ENCODE measurements at places on chromosomes 13 and 19. TPM values are rescaled to one million over a fixed set of nuclear protein-coding genes. Genes with fewer than 3 reads are reported as not detected.

The PNMA8B gene
- total RNA-seq = 2.5 TPM

The CGB8 gene
- not detected for total RNA-seq

DNA sequence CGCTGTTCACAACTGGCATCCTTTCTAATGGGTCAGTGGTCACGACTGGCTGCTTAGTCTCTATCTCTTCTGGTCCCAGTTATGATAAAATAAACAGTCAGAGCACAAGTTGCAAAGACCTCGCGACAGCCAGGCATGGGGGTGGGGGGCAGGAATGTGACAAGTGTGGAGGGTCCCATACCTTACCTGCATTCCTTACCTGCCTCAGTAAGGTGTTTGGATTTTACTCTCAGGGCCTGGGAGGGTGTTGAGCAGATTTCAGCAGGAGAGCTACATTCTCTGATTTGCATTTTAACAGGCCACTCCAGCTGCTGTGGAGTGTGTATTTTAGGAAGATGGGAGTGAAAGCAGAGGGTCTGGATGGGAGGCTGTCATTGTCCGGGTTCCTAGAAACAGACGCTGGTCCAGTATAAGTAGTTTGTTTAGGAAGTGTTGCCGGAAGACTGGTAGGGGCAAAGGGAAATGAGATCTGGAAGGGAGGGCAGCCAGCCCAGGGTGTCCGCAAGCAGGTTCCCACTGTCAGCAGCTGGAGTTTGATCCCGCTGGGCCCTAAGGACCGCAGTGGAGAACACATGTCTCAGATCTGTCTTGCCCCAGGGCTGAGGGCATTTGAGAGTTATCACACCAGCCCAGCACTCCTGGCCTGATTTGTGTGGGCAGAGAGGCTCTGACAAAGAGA, 920.0 kb downstream of the UQCRFS1 start:
- DNase-seq = no peak

The ZNF730 gene
- 0.22 TPM for total RNA-seq

GRCh38 chr19:48069435-48069834, 25.6 kb upstream of the CABP5 start:
- DNase-seq = no peak

DNA sequence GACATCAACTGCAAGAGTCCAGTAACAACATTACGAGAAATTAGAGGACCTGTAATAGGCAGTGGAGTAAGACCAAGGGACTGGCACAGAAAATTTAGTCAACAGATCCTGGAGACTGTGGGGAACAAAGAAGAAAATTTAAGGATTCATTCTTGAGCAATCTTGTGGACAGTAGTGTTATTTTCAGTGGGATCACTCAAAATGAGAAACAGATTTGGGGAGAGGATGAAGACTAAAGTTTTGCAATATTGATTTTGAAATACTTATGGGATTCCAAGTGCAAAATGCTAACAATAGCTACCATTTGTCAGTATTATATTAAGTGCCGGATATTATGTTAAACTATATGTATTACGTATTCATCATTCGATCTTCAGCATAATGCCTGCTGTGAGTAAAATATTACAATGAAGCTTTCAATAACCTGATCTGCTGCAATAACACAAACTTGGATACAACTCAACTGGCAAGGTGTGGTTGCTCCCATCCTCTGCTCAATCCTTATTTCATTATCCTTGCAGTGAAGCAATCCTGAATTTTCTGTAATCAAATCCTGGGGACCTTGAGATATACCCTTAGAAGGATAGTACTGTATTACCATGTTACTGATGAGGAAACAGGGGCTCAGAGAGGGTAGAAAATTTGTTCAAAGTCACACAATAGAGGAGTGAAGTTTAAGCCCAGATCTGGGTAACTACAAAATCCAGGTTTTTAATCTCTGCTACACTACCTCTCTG, 84.2 kb downstream of the SACS start:
- no peak for DNase-seq

GRCh38 chr19:11387162-11388034, 3.3 kb upstream of the EPOR start:
- no peak for DNase-seq

- DNase-seq = peak; percentile 92
Measured at GRCh38 chr19:9934132-9934950, 2.0 kb downstream of the OLFM2 start.

DNA sequence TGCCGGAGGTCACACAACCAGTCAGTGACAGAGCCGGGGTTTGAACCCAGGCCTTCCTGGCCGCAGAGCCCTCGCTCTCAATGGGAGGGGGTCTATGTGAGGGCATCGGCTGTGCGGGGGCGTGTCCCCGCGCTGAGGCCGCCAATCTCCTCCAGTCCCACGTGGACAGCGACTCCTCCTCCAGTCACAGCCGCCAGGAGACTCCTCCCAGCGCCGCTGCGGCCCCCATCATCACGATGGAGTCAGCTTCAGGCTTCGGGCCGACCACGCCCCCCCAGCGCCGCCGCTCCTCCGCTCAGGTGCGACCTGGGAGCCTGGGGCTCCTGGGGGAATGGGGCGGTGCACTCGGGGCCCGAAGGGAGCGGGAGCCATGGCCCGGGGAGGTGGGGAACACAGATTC, 6.0 kb downstream of the SPRED3 start:
- DNase-seq = no peak

DNA sequence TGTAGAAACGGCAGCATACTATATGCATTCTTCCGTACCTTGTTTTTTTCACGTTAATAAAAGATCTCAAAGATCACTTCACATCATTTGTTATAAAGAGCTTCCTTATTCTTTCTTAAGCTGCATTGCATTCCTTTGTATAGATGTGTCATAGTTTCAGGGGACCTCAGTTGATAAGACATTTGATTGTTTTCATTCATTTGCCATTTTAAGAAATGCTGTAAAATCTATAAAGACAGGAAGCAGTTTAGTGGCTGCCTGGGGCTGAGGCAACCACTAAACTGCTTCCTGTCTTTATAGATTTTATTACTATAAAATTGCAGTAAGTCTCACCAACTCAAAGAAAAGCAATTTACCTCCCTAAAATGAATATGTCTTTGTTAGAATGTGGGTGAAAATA, 59.4 kb downstream of the ZDHHC20 start:
- DNase-seq = no peak

GRCh38 chr19:51676566-51677083, 16.5 kb upstream of the SPACA6 start:
- no peak for DNase-seq

GRCh38 chr13:24233351-24233901, 72.9 kb downstream of the SPATA13 start:
- DNase-seq = no peak

The NOVA2 gene
- total RNA-seq = 15.4 TPM

DNA sequence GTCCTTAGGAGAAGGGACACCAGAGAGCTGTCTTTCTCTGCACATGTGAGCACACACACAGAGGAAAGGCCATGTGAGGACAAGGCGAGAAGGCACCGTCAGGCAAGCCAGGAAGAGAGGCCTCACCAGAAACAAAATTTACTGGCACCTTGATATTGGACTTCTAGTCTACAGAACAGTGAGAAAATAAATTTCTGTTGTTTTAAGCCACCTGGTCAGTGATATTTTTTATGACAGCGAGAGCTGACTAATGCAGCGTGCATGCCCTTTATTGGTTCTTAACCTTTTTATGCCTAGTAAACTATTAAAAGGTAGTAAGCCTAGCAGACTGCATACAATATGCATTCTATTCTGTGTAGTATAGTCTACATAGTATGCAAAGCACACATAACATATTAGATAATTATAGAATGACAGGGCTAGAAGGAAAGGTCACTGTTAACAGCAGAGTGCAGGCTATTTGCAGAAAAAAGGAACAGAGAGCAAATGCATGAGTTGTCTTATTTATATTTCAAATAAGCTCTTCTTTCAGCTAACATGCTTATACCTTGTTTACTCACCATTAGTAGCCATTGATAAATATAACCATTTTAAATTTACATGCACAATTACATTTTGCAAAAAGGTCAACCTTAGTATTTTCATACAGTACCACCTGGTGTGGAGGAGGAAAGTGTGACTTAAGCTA, 25.2 kb upstream of the KATNAL1 start:
- DNase-seq = no peak

GRCh38 chr13:33322965-33323668, 37.6 kb upstream of the STARD13 start:
- DNase-seq = no peak

GRCh38 chr13:27147530-27148170, 24.0 kb downstream of the USP12 start:
- DNase-seq = no peak

DNA sequence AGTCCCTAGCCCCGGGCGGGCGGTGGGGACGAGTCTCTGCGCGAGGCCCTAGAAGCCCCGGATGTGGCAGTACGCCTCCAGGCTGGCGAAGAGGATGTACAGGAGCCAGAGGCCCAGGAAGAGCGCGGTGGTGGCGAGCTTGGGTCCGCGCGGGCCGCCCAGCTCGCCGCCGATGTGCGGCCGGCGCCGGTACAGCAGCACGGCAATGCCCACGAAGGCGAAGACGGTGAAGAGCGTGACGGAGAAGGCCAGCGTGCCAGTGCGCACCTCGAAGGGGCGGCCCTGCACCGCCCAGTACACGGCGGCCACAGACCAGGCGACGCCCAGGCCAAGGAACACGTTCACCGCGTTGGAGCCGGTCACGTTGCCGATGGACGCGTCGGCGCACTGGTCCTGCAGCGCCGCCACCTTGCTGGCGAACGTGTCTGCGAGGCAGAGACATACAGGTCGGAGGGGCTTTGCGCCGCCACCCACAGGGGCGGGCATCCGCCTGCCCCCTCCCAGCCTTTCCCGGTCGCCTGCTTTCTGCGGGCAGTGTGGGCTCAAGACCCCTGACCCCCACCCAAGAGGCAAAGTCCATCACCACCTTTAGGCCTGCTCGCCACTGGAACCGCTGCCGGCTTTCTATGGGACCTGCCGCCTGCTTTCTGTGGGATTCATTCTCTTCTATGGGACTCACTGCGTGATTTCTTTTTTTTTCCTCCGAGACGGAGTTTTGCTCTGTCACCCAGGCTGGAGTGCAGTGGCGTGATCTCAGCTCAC, 10.9 kb upstream of the MEIS3 start:
- DNase-seq = no peak

DNA sequence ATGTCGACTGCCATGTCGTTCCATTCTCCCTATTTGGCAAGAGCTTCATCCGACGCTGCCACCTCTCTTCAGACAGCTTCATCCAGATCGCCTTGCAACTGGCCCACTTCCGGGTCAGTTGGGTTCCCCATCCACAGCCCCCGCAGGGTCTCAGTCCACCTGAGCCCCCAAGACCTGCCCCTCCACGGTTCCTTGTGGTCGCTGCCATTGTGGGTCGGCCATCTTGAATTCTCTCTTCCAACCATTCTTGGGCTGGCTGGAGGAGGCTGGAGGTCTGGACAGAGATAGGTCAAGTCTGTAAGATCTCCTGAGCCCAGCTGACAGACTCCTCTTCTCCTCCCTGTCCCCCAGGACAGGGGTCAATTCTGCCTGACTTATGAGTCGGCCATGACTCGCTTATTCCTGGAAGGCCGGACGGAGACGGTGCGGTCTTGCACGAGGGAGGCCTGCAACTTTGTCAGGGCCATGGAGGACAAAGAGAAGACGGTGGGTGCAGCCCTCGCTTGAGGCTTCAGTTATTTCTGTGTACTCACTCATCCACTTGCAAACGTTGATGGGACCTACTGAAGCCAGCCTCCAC, 19.5 kb downstream of the CPT1C start:
- DNase-seq = no peak

DNA sequence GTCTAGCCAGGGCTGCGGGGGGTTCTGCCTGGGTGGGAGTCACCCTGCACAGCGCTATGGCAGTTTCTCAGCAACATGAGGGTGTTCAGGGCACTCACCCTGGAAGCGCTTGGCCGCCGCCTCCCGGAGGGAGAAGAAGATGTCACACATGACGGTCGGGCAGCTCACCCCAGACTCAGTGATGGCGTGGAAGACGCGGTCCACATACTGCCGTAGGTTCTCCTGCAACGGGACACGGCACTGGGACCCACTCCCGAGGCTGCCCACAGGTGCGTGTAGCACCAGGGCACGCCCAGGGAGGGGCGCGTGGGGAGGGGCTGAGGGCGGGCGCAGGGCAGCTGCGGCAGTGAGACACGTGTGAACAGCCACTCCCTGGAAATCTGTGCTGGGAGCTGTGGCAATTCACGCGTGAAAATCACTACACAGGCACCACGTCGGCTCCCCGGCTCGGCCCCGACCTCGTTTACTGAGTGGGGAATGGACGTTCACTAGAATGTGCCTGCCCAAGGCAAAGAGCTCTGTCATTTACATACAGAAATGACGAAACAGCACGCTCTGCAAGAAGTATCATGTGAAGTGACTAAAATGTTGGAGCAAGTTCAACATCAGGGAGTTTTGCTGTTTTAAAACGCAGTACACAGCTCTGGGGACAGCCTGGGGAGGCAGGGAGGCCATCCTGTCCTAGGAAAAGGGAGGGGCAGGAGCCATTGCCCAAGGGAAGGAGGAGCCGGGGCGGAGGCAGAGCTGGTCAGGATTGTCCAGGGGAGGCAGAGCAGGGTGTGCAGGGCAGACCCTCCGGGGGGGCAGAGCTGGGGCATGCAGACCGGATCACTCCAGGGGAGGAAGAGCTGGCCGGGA, 41.5 kb upstream of the C13orf46 start:
- DNase-seq = no peak

GRCh38 chr13:101942038-101942437, 459.8 kb downstream of the FGF14 start:
- no peak for DNase-seq

- no peak for DNase-seq
Measured at GRCh38 chr13:94352057-94352456, 127.4 kb downstream of the DCT start.

- DNase-seq = no peak
Measured at GRCh38 chr19:48554385-48555091, 2.6 kb downstream of the SULT2B1 start.

GRCh38 chr13:44230071-44230470, 143.6 kb upstream of the SERP2 start:
- no peak for DNase-seq

The MOB3A gene
- 79.4 TPM for total RNA-seq

The WDR88 gene
- total RNA-seq = not detected

The ADPRHL1 gene
- 2.1 TPM for total RNA-seq

The PLD3 gene
- 275 TPM for total RNA-seq

GRCh38 chr19:7255631-7256030, 38.6 kb downstream of the INSR start:
- DNase-seq = no peak

GRCh38 chr13:60090574-60090973, 73.2 kb downstream of the DIAPH3 start:
- no peak for DNase-seq

The SIAH3 gene
- not detected for total RNA-seq

The SIGLEC10 gene
- total RNA-seq = 5.2 TPM

DNA sequence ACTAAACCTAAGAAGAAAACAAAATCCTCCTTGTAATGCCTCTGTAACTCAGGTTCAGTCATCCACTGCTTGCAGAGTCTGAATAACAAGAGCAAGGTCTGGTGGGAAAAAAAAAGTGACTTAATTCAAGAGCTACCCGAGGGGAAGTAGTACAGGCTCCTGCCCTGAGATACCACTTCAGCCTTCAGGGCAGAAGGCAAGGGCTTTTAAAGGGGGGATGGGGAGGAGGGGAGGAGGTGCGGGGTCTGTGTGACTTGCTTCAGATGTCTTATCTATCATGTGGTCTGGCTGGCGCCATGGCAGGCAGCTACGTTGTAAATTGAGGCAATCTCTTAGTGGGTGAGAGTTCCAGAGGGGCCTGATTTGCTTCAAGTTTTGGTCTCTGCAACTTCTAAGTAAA, 66.7 kb downstream of the LRRC63 start:
- DNase-seq = no peak

Measured in mesenteric fat pad (tissue), 1 donor.